ENCODE measurements at places on chromosomes 4 and X.

- DNase-seq, result no peak
Measured at GRCh38 chrX:104427073-104427472, 138.9 kb upstream of the IL1RAPL2 start.

DNA sequence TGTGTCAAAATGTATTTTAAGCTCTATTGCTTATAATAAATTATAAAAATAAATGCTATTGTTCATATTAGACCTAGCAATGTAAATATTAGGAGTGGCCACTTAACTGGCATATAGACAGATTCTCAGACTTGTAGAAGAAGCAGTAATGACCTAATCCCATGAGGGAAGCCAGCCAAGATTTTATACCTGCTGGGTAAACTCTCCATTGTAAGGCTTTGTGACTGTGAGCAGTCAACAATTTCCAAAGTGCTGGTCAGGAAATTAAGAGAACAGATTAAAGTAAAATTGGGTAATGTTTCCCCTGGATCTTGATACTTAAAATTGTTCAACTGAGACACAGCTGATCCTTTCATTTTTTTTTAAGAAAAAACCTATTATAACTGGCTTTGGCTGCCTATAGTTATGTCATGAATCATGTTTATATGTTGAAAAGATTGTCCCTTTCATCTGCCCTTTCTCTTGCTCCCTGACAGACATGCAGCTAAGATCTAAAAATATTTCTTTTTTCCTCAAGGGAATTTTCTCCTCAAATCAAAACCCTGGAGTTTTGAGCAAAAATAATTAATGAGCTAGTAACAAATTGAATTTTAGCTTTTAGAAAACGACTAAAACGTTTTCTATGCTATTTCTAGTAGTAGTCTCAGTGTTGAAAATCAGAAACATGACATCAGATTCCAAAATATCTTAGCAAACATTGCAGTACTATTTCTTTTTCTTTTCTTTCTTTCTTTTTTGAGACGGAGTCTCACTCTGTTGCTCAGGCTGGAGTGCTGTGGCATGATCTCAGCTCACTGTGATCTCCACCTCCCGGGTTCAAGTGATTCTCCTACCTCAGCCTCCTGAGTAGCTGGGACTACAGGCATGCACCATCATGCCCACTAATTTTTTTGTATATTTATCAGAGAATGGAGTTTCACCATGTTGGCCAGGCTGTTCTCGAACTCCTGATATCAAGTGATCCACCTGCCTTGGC lies 77.9 kb downstream of the ADGRL3 start:
- no peak for DNase-seq

DNA sequence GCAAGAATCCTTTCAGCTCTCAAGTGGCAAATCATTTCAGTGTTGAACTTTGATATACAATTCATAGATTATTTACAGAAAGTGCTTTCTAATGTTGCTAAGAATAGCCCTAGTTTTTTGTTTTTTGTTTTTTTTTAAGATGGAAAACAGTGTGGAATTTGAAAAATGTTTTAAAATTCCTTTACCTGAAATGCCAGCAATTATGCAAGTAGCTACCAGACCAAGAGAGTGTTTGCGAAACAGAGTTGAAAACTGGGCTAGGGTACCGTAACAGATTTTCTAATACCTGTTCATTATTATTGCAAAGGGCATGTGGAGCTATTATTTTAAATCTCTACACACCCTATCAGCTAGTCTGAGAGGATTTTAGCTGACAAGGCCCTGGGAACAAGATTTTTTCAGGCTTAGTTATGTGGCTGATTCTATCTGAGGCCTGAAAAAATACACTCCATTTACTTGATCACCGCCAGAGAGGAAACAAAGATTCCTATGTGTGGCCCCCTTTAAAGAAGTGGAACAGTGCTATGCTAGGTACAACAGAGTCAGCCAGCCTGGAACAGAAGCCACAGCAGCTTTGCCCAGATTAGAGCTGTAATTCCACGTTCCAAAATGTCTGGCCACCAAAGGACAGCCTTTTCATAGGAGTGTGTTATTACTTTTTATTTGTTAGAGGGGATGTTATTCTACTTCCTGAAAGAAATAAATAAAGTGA lies 46.9 kb upstream of the SLC39A8 start:
- DNase-seq, result no peak

- DNase-seq, result no peak
Measured at GRCh38 chrX:45619290-45619689, 418.6 kb upstream of the DIPK2B start.

GRCh38 chr4:12579172-12579571 lies 905.0 kb downstream of the RAB28 start:
- DNase-seq, result no peak

- peak; percentile 63 for DNase-seq
Measured at GRCh38 chr4:56656346-56656643, 24.8 kb downstream of the HOPX start.

DNA sequence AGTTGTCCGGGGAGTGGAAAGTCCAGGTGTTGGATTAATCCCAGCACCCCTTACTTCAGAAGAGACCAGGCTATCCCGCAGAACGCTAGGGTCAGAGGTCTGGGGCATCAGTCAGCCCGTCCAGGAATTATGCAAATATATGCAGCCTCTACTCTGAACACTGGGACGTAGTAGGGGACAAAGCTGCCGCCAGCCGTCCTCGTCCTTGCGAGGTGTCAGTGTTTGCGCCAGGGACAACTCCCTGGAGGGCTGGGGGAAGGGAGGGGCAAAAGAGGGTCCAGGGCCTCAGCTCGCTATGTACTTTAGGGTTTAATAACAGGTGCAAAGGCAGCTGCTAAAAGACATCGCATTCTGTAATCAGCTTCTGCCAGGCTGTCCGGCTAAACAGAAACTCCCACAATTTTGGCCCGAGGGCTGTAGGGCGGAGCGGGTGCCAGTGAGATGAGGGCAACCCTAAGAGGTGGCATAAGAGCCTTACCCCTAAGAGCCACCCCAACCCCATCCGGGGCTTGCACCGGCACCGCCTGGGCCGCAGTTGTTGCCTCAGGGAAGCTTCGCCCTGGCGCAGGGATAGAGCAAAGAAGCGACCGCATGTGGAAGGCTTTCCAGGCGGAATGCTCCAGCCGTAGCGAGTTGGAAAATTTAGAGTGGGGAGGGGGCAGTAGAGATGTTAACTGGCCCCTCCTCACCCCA lies 8.4 kb downstream of the HAND2 start:
- no peak for DNase-seq

GRCh38 chrX:32495855-32496254 lies 715.5 kb downstream of the DMD start:
- DNase-seq, result no peak

DNA sequence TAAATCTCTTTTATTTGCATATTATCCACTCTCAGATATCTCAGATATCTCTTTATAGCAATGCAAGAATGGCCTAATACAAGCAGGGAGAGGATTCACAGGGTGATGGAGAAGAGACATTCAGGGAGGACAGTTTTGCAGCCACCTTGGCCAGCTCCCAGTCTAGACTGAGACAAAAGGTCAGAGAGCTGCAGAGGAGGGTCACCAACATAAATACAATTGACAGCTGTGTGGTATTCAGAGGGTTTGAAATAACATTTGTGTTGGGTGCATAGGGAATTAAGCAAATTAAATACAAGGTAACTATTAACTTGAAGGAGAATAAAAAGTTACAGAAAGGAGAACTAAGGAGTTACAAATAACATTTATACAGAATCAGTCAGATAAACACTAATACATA lies 189.5 kb upstream of the TAPT1 start:
- DNase-seq, result no peak

DNA sequence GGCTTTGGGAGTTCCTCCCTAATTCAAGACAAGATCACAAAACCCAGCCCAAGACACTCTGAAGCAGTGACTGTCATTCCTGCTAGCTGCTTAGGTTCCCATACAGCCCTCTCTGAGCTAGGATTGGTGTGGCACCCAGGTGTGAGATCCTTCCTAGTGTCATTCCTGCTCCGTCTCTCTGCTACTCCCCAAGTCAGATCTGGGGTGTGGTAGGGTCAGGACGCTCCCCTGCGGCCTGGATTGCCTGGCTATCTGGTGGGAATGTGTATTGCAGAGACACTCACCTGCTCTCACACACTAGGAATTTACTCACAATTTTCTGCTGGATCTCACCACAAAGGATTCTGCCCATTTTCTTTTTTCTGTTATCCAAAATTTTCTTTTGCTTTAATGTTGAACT lies 560.8 kb upstream of the ATOH1 start:
- no peak for DNase-seq

- no peak for DNase-seq
Measured at GRCh38 chr4:100929758-100930157, 411.9 kb upstream of the EMCN start.

GRCh38 chr4:168695288-168695687 lies 198.4 kb downstream of the PALLD start:
- no peak for DNase-seq

DNA sequence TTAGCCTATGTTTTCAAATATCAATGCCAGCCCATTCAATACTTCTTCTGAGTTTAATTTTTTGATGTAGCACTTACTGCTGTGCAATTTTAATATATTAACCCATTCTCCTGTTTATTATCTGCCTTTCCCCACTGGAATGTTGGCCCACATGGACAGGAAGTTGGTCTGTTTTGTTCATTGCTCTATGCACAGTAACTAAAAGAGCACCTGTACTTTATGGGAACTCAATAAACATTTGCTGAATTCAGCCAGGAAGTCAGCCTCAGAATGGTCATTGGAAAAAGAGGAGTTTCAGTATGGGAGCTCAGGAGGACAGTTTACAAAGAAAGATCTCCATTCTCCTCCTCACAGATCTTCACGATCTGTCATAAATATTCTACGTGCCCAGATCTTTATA lies 510.5 kb upstream of the AGA start:
- DNase-seq, result no peak

DNA sequence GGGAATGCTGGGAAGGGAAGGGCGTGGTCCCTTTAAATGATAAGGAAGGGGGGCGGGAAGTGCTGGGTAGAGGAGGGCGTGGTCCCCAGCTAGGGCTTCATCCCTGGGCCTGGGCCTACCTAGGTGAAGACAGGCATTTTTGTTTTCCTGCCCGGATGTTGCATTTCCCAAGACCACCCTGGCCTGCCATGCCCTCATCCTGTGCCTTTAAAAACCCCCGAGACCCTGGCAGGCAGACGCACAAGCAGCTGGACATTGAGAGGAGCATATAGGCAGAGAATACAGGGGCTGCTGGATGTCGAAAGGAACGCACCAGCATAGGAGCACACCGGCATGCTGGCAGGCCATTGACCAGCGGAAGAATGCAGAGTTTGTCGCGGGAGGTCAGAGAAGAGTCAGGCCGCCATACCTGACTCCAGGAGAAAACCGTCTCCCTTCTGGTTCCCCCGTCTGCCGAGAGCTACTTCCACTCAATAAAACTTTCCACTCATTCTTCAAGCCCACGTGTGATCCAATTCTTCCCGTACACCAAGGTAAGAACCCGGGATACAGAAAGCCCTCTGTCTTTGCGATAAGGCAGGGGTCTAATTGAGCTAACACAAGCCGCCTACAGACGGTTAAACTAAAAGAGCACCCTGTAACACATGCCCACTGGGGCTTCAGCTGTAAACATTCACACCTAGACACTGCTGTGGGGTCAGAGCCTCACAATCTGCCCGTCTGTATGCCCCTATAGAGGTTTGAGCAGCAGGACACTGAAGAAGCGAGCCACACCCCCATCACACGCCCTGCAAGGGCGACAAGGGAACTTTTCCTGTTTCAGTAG lies 2.9 kb upstream of the AGA start:
- no peak for DNase-seq

DNA sequence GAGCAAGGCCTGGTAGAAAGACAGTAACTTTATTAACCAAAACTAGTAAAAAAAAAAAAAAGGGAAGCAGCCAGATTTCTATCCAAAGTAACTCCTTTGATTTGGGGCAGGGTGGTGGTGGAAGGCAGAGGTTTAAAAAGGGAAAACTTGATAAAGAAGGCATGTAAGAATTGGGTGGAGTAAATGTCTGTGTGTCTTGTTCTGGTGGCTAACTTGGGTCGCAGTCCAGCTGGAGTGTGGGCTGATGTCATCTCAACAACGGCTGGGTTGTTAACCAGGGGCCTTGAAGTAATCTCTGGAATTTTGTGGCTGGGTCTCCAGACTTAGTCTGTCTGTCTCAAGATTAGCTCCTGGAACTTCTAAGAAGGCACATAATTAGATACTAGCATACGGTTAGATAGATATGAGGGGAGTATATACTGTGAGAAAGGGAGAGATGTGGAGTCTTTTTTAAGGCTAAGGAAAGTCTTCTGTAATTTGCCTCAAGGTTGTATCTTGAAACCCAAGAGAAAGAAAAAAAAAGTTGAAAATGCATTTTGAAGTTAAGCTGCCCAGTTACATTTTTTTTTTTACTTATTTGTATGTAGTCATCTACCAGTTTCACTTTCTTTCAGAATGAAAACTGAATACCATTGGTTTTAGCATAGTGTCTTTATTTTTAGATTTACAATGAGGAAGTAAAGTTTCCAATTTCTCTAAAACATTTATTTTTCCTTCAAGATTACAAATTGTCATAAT lies 48.3 kb downstream of the MTHFD2L start:
- DNase-seq, result no peak

DNA sequence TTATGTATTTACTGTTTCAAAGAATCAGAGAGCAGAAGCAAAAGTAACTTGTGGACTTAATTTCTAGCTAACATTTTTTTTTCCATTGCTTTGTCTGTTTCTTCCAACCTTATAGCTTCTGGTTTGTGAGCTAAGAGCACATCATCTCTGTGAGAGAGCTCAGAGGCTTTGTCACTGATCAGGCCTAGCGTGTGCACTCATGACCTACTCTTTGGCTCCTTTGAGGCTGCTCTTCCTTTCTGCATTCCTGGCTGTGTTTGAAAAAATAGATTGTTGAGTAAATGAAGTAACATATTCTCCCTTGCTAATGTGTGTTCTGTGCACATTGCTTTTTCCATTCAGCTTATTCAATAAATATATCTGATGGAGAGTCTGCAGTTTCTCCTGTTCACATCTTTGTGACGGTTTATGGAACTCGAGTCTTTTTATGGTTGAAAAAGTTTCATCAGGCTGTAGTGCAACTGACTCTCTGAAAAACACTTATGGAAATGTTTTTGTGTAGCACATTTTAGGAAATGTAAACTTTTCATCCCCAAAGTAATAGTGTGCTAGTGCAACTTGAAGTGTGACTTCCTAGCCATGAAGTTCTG lies 133.0 kb downstream of the RAPGEF2 start:
- no peak for DNase-seq

DNA sequence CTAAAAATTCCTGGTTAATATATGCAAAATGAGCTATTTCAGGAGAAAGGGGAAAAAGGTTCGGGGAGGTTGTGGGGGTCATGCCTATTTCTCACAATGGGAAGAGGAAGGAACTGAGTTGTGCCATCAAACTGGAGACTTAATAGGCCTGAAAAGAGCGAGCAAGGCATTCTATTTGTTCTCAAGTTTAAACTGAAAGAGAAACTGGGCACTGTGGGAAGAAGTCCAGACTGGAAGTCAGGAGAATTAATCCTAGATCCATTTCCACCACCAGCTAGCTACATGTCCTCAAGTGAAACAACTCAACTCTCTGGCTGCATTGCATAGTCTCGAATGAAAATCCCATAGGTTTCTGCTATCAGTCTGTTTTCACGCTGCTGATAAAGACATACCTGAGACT lies 50.6 kb downstream of the PPARGC1A start:
- no peak for DNase-seq

- DNase-seq, result no peak
Measured at GRCh38 chr4:180717451-180718033, 1525.7 kb upstream of the TENM3 start.

GRCh38 chr4:148344352-148344751 lies 97.9 kb downstream of the NR3C2 start:
- DNase-seq, result no peak

- peak; percentile 19 for DNase-seq
Measured at GRCh38 chr4:78058591-78059523, 1.7 kb downstream of the FRAS1 start.

- no peak for DNase-seq
Measured at GRCh38 chr4:120318196-120318846, 251.7 kb upstream of the MAD2L1 start.

- DNase-seq, result no peak
Measured at GRCh38 chrX:39247536-39247935, 446.3 kb downstream of the MID1IP1 start.
